ENCODE measurements at places on chromosomes 5 and 9.

- no peak for DNase-seq
Observed at GRCh38 chr5:72170101-72170500, 62.8 kb downstream of the MAP1B start.

GRCh38 chr9:69476797-69477196, 151.8 kb downstream of the ENTREP1 start:
- DNase-seq = no peak

GRCh38 chr9:100160021-100160420, 61.0 kb downstream of the INVS start:
- no peak for DNase-seq

GRCh38 chr9:97853056-97853843, at the start of gene FOXE1:
Gene FOXE1 (plus strand): TSS chr9:97853226. CDS start chr9:97853915, 689 bp downstream.
- DNase-seq = no peak

- no peak for DNase-seq
Observed at GRCh38 chr5:150779397-150780186, 1.0 kb downstream of the SMIM3 start.

DNA sequence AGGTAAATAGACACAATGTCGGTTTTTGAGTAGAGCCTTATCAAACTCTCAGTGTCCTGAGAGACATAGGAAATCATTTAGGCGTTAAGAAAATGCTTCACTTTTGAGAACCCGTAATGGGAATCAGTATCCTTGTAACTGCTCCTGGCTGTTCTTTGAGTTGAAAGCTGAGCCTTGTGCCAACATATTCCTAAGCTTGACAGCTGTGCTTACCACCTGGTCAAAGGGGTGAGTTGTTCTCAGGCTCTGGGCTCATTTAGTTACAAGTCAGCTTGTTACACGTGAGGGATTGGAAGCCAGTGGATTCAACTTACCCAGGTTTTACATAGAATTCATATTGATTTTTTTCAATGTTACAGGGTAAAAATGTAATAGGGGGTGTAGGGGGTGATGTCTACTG, 145.9 kb downstream of the GABRB2 start:
- no peak for DNase-seq

DNA sequence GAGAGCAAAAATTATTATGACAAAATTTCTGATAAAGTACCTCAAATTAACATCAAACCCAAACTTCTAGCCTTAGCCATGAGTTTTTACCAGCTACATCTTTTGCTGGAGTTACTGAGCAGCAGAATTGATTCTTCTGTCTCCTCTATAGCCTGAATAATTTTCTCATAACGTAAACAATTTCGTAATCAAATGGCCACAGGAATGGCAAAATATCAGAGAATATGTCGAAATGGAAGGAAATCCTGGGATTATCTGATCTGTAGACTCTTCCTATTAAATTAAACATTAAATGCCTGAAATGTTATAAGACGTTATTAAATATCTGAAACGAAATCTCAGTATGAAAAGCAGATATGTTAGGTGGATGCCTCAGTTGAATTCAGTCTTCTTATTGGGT, 41.1 kb downstream of the LURAP1L start:
- no peak for DNase-seq

GRCh38 chr5:165448753-165449152, 1943.3 kb downstream of the MAT2B start:
- DNase-seq = no peak

GRCh38 chr9:82134010-82134409, 145.4 kb downstream of the SPATA31D1 start:
- DNase-seq = no peak

GRCh38 chr5:171827162-171827561, 41.5 kb downstream of the SMIM23 start:
- no peak for DNase-seq

DNA sequence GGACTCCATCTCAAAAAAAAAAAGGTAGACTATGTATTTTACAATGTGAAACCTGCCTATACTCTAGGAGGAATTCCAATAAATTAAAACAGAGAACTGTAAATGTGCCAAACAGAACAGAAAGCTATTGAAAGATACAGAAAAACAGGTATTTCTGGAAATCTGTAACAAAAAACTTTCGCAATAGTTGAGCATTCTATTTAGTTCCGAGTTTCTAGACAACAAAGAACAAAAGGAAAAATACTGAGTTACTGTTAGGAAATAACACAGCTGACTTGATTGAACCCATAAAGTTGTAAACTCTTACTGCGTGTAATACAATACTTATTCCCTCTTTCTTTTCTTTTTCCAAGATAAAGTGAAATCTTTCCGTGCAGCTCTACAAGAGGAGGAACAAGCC, 18.6 kb downstream of the DIMT1 start:
- DNase-seq = no peak

DNA sequence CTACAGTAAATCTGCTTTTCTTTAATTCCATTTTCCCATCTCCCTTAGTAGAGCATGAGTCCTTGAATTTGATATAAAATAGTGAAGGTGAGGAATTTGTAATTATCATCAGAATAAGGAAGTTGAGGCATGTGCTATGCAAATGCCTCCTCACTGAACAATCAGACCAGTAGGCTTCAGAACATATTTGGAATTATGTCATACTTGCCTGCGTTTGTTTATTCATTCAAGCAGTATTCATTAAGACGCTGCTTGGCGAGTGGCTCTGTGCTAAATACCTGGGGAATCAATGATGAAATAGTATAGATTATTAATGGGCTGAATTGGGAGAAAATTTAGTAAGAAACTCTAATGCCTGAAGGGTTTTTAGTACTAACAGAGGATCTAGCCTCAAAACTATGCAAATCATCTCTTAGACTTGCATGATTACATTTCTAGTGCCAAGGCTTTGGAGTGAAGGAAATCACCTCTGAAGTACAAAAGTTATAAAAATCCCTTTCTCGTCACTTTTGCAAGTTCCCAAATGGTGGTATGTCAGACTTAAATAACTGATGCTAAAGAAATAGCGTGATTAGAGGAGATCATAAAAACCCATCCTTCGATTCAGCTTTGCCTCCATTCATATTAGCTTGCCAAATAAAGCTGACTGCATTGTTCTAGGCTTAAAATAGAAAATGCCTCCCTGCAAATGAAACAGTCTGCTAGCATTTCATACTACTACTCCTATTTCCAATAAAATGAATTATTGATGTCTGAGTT, 141.7 kb downstream of the PCSK5 start:
- DNase-seq = no peak

- DNase-seq = no peak
Observed at GRCh38 chr5:66680804-66681203, 84.6 kb downstream of the MAST4 start.

- DNase-seq = no peak
Observed at GRCh38 chr9:135584934-135585333, 23.4 kb downstream of the PAEP start.

DNA sequence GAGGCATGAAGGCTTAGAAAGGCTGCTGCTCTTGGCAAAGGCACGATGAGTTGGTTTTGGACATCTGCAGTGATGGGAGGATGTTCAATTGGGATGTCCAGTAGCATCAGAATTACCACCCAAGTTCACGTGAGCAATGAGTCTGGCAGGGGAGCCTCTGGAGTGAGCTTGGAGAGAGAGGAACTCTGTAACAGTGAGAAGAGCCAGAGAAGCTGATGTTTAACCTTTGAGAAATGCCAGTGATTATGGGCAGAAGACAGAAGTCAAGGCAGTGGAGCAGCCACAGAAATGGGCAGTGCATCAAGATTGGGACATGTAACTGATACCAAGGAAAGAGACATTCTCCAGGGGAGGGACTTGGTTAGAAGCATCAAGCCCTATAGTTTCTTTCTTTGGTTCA, 39.8 kb downstream of the SEC61B start:
- no peak for DNase-seq

DNA sequence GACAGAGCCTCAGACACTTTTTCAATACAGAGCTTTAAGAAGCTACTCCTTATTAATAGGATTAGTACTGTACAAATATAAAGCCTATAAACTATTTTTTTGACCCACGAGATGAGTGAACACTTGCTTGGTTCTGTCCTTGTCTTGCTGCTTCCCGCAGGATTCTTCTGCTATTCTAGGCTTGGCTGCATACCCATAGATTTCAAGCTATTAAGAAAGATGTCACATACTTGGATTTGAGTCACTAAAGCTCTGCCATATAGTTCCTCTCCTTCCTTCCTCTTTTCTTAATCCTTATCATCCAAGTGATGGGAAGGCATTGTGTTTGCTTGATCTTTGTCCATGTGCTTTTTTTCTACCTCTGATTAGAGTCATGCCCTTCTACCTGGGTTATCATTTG, 361.2 kb upstream of the TRPC7 start:
- DNase-seq = no peak

- no peak for DNase-seq
Observed at GRCh38 chr5:36301858-36302603, at the start of gene RANBP3L. Gene RANBP3L (minus strand): TSS chr5:36301902. CDS start chr5:36301416, 486 bp downstream.

GRCh38 chr5:111016801-111017200, 54.7 kb upstream of the TSLP start:
- DNase-seq = no peak

DNA sequence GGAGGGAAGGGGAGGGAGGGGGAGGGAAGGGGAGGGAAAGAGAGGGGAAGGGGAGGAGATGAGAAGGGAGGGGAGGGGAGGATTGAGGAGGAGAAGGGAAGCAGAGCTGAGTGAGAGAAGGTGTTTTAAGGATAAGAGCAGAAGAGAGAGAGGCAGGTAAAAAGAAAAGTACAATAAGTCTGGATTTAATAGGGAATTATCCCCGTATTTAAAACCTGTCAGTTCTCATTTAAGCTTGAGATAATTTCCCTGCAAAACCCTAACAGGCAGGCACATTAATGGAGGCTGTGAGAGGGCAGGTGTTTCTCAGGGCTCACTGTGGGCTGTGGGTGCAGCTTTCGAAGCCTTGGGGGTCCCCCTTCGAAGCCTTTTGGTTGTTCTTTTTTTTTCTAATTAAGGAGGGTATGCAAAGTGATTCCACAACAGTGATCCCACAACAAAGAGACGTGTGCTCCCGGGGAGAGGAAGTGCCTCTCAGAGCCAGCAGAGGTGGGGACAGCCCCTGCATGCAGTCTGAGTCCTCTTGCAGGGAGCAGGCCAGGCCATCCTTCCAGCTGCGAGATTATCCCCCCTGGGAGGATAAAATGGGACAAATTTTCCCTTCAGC, 317.9 kb upstream of the IRX1 start:
- no peak for DNase-seq

DNA sequence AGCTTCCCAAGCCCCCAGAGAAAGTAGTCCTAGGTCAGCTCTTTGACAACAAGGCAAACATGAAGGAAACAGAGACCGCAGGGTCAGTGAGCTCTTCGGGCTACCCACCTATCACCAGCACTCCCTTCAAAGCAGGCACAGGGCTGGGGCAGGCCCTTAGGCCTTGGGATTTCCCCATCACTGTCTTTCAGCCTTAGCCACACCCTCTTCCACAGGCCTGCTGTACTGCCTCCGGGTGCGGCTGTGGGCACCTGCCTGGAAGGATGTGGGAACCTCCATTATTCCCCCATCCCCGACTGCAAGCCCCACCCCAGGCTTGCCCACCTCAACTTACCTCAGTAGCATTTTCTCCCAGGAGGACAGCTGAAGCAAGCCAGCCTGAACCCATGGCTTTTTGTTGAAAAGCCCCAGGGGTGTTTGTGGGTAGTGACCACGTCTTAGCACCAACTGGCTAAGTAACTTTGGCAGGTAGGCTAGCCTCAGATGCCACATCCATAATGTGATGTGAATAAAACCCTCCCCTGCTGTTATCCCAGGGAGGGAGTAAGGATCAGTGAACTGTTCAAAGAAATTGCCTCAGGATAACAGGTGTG, 100.2 kb downstream of the PIK3R1 start:
- no peak for DNase-seq

DNA sequence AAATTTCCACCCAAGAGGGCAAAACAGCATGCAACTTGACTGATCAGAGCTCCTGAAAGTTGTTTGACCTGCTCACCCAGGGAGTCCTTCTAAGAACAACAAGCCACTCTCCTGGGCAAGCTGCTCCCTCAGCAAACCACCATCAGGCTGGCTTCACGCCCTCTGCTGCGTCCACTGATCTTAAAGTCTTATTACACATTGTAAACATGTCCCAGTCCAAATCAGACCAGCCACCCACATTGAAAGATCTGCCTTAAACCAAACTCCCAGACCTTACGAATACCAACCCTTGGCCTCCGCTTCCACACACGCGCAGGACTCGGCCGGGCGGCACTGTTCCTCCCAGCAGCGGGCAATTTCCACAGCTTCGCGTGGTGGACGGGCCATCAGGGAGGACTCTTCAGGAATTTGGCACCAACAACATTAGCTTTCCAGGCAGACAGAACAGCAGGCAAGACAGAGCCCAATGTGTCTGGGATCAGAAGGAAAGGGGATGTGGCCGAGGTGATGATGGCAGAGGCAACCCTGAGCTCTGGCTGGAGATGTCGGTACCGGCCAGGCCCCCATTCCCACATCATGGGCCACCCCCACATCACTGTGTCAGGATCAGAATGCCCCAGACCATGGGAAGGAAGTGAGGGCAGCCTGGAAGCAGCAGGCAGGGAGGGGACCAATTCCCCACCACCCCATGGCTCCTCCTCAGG, 56.8 kb downstream of the SEMA4D start:
- peak; percentile 43 for DNase-seq

GRCh38 chr5:140423609-140424008, 22.0 kb downstream of the ANKHD1 start:
- DNase-seq = no peak

GRCh38 chr9:121279776-121280388, 11.9 kb downstream of the GSN start:
- no peak for DNase-seq

GRCh38 chr5:166330036-166330435, 1961.4 kb upstream of the WWC1 start:
- DNase-seq = no peak

DNA sequence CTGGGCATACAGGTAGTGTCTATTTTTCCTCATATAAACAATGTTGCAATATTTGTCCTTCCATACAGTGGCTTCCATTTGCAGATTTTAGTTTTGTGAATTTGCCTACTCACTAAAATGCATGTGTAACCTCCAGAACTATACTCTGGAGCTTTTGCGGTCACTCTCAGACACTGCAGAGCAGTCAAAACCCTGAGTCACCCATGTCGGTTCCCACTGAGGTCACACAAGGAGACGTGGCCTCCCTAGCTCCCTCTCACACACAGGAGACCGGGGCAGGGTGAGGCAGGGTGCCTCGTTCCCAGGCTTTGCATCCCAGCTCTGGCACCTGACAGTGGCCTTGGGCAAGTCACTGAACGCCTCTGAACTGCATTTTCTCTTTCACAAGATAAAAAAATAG, 55.5 kb upstream of the ZNF354A start:
- DNase-seq = no peak

GRCh38 chr5:139701056-139701741, 53.0 kb downstream of the CXXC5 start:
- peak; percentile 58 for DNase-seq

DNA sequence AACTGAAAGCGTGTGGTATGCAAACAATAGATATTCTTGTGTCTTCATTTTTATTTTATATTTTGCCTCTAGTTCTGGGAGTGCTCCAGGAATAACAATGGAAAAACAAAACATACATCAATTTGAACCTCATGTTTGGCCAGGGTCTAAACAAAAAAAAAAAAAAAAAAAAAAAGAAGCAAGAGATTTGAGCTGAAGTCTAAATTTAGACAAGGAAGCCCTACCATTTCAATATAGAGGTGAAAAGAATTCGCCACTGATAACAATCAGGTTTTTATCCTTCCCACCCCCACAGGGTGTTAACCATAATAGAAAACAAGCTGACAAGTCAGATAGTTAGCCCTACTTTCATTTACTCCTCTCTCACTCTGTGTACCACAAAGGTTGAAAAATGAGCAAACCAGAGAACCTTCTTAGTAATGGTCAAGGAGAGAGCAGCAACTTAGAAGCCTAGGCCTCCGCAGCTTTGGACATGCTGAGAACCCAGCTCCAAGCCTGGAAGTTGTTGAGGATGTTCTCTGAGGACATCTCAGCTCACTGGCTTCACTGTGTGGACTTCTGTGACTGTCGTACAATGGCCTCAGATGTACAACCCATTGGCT, 118.2 kb upstream of the HMHB1 start:
- DNase-seq = no peak
